ELF-1 (cell line): ENCODE measurements at places on chromosomes 5 and 9.

DNA sequence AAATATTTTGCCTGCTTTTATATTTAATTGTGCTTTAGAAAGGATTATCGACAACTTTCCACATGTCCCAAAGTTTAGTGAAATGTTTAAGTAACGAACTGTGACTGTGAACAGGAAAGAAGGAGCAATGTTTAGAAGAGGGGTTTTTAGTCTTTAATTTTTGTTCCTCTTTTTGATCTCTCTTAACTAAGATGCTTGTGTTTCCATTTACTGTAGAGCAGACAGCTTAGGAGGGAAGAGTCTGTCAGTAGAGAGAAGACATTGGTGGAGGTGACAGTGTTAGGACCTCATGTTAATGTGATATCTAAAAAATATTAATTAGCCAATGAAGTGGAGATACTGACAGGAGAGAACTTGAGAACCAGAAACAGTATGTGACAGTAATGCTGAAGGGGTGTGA is 92.2 kb downstream of the RASGRF2 start:
- no peak for DNase-seq

- DNase-seq: no peak
These were observed 47.7 kb upstream of the GLRX start for GRCh38 chr5:95870105-95870672.

DNA sequence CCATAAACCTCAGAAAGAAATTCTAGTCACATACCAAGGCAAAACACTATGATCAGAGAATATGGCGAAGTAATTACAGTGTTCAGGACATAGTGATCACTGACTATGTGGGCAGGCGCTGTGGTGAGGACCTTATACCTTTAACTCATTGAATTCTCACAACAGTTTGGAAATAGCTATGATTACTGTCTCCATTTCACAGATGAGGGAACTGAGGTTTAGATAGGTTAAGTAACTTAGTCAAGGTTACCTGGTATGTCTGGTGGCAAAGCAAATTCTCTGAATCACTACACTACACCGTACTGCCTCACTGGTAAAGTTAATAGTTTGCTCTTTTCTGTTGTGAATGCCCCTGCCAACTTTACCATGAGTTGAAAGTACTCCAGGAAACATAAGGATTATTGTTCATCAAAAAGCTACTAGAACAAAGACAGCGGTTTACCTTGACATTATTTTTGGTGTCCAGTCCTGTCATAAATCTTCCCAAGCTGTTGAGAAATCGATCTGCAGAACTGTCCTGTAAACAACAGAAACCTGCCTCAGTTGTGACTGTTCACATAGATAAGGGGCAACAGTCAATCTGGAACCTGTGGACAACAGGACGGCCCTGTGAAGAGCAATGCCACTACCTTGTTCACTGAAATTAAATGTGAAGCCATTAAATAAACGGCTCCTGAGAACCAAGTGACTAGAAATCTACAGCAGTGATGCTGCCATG is 36.3 kb downstream of the NIPSNAP3B start:
- no peak for DNase-seq

DNA sequence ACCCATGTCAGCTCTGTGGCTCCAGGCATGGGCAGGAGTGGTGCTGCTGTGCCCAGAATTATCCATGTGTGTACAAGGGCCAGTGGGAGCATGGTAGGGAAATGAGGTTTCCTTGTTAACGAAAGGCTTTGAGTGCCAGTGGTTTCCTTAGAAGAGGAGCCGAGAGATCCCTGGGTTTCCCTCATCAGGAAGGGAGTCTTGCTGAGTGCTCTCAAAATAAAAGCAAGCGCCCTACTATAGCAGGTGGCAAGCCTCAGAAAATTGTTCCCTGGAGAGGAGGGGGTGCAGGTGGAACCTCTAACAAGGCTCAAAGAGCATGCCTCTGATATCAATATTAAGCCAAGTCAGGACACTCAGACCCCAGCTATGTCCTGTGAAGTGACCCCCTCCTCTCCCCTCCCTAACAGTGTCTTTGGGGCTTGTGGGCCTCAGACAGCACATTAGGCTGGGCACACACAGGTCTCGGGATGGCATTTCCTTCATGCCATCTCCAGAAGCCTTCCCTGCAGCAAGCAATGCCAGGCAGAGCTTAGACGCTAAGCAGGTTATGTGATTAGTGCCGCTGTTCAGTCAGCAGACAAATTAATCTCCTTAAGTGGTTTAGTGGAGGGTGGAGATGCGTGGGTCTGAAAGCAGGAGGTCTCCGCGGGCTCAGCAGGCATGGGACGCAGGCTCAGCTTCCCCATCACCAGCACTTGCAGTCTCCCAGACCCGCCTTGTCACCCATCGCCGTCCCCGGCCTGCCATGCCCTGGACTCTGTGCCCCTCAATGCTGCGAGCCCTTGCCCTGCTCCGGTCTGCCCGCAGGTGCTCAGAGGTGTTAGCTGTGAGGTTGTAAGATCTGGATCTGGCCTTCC is 60.0 kb upstream of the RARS1 start:
- no peak for DNase-seq

DNA sequence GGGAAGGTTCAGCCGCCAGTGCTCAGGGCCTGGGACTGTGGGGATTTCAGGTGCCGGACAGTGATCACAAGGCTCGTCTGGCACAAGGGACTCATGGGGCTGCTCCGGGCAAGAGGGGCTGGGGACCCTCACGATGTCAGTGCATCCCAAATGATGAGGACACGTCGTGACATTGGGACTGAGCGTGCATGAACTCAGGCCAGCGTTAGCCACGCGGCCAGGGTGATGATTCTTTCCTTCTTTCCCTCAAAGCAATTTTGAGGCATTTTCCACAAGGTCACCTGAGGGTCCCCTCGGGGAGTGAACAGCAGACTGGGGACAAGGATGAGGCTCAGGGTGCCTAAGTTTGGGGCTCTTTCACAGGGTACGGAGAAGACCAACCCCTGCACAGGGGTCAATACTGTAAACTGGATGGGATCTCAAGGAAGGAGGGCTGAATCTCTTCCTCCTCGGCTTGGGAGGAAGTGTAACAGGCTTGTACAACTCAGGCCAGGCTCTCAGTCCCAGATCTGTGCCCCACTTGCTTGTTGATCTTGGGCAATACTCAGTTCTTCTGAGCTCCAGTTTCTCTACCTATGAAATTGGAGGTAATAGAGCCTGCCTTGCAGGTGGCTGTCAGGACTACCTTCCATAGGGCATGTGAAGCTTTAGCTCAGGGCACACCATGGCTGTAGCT is 78.5 kb downstream of the PRRT1B start:
- no peak for DNase-seq

DNA sequence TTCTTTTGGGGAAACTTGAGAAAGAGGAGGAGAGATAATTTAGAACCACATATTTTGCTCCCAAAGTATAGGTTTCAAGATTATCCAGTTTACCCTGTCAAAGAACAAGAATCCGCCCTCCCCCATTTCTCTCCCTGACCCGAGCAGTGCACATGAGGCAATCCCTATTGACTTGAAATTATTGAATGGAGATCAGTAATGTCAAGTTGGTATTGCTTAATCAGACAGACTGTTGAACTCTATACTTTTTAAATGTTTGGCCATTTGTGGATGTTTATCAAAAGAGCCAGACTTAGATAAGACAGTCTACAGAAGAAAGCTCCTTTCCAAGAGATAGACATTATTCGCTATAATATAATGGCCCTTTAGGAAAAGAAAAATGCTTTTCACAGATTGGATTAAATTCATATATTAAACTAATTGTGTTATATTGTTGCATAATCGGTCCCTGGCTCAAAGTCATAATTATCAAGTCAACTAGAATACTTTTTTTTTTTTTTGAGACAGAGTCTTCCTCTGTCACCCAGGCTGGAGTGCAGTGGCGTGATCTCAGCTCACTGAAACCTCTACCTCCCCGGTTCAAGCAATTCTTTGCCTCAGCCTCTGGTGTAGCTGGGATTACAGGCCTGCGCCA is 5.3 kb downstream of the SLC25A25 start:
- no peak for DNase-seq

- DNase-seq: peak; percentile 47
These were observed 107.2 kb upstream of the ZNF462 start for GRCh38 chr9:106755736-106756135.

- DNase-seq: no peak
These were observed 447.8 kb downstream of the ENC1 start for GRCh38 chr5:74192606-74193299.

GRCh38 chr9:16120231-16120641 is 567.4 kb downstream of the CCDC171 start:
- no peak for DNase-seq

DNA sequence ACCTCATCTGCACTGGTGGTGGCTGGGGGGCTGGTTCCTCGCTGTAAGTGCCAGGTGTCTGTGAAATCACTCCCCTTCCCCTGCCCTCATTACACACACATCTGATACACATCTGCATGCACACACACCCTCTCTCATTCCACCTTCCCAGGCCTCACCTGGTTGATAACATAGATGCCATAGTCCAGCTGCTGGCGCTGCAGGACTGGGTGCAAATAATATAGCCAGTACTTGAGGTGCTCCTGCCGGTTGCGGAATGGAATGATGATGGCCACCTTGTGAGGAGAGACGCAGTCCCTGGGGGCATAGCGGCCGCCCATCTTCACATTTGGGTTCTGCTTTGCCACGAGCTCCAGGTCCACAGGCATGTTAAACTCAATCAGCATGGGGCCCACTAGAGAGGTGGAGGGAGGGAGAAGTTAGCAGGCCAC is 32.1 kb downstream of the B4GALT1 start:
- no peak for DNase-seq

DNA sequence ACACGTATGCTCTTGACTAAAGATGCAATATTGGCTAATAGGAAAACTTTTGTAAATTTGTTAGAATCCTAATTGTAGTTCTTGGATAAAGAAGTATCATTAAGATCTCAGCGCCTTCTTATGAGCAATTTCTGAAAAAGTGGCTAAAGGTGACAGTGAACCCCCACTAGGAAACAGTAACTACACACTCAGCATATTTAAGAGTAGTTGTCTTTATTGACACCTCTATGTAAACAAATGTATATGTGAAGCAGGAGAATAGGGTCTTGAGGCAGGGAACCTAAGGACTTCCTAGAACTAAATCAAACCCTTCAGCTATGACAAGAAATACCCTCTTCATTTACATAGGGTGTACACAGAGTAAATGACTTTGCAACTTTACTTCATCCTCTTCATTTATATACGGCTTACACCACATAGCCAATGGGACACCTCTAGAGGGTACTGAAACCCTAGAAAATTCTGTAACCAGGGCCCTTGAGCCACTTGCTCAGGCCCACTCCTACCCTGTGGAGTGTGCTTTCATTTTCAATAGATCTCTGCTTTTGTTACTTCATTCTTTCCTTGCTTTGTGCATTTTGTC is 2.8 kb downstream of the NIPSNAP3A start:
- no peak for DNase-seq

- peak; percentile 20 for DNase-seq
These were observed 687.1 kb downstream of the TLE1 start for GRCh38 chr9:81002242-81002641.
